ENCODE measurements at places on chromosomes 7 and 10.
A peak's percentile ranks its signal among the peaks of the same experiment; 100 is the strongest.

GRCh38 chr10:71036297-71036966, 148.1 kb upstream of the PCBD1 start:
- no peak for DNase-seq

GRCh38 chr7:31094271-31094670, 42.2 kb downstream of the ADCYAP1R1 start:
- no peak for DNase-seq

DNA sequence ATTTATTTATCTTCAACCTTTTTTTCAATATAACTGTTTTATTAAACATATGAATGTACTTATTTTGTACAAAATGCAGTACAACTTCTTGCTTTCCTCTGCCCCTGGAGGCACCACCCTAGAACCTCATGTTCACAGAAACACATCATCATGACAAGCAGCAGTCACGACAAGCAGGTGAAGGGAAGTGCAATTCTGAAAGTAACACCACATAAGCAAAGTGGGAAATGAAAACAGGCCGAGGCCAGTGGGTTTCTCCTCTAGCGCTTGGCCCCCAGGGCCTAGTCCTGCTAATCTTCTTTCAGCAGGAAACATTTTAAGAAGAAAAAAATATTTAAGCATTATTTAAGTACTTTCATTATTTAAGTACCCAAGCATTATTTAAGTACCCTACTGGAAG, 598.1 kb downstream of the SH2D4B start:
- DNase-seq: no peak

DNA sequence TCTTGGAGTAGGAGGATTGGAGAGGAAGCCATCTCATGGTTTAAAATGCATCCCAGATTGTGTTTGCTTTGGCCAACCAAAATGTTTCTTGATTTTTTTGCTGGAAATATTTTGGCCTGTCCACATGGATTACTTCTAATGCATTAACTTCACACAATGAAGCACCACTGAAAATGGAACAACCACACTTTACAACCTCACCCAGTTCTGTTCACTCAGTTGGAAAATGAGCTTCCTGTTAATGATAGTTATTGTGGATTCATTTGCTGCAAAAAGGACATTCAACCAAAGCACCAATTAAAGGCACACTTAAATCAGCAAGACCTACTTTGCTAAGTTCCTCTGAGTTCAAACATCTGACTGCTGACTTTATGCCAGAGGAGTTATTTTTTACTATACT, 11.3 kb upstream of the A1CF start:
- DNase-seq: no peak

GRCh38 chr10:126551202-126551601, 119.3 kb downstream of the C10orf90 start:
- no peak for DNase-seq

GRCh38 chr10:133421336-133422222, 2.8 kb downstream of the SPRN start:
- no peak for DNase-seq

GRCh38 chr10:86169506-86170254, 196.9 kb downstream of the GRID1 start:
- DNase-seq: no peak

- DNase-seq: no peak
Observed at GRCh38 chr7:16345979-16346958, 75.1 kb downstream of the CRPPA start.

GRCh38 chr7:88184848-88185304, 35.0 kb downstream of the SRI start:
- peak; percentile 24 for DNase-seq

DNA sequence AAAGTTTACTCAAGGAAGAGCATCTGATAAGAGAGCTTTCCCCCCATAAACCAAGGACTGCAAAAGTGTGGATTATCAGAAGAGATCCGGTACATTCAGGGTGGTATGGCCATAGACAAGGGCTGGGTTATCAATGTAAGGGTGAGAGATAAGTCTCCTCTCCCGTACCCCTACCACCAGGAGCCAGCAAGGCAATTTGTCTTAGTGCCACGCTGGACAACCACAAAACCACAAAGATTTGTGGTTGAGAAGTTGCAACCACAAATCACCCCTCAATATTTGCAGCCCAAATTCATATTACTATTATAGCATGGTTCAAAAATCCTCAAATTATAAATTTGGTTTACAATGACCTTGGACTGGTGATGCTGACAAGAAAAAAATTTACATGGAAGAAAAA, 2.3 kb upstream of the ZSCAN25 start:
- DNase-seq: no peak

- peak; percentile 87 for DNase-seq
Observed at GRCh38 chr10:27745732-27746396, at the start of gene MKX. MKX (minus strand) TSS chr10:27745819; CDS start chr10:27743415, 2,404 bp downstream.

DNA sequence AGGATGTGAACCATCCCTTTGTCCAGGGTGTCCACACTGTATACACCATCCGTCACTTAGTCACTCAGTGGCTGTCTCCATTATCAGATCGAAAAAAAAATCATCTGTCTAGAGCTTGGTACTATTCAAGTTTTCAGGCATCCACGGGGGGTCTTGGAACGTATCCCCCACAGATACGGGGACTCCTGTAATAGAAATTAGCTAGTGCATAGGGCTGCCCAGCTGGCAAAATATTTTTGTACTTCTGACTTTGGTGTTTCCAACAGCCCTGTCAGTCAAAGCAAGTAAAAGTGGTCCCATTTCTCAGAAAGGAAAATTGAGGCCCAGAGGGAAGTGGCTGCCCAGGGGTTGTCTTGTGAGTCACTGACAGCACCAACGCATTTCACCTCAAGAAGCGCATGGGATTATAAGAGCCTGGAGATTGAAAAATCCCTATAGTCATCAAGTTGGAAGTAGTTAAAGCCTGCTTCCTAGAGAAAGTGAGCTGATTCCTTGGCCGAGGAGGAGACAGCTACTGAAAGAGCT, 52.1 kb upstream of the SLC29A3 start:
- DNase-seq: no peak

Data from femur (tissue), 1 donor.